ENCODE measurements at places on chromosomes 16 and 17.

- no peak for DNase-seq
Measured at GRCh38 chr17:45038728-45039634, 12.5 kb downstream of the DCAKD start.

DNA sequence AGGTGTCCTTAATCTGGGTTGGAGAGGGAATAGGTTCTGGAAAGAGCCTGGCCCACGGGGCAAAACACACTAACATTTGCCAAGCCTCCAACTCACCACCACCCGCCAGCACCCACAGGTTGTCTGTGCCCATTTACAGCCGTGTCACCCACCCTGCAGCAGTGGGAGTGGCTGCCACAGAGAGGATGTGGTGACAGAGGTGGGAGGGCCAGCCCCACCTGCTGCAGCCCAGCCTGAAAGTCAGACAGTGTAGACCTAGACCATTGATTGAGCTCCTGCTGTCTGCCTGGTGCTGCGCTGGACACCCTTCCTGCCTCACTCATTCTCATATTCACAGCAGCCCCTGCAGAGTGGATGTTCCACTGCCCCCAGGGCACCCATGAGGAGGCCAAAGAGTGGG lies 44.7 kb downstream of the IL21R start:
- peak; percentile 30 for DNase-seq

DNA sequence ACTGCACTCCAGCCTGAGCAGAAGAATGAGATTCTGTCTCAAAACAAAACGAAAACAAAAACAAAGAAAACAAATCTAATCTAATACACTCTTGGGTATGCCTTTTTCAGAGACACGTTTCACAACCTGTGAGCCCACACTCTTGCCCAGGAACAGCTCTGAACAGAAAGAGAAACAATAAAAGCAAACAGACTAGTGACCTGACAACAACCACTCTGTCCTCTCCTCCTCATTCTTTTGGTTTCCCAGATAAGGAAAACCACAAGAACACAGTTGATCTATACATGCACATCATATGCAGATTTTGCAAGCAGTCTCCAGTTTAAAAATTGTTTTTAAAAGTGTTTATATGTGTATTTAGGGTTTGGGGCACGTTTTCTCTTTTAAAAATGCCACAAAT lies 1.3 kb downstream of the MKS1 start:
- DNase-seq, result no peak

- no peak for DNase-seq
Measured at GRCh38 chr17:72419866-72420774, 299.3 kb downstream of the SOX9 start.

GRCh38 chr17:61128661-61129115 lies 271.0 kb upstream of the TBX2 start:
- no peak for DNase-seq

GRCh38 chr17:64009571-64010402 lies 10.6 kb downstream of the ICAM2 start:
- no peak for DNase-seq

GRCh38 chr16:3158510-3159314 lies 23.9 kb downstream of the ZNF213 start:
- DNase-seq, result peak; percentile 69

DNA sequence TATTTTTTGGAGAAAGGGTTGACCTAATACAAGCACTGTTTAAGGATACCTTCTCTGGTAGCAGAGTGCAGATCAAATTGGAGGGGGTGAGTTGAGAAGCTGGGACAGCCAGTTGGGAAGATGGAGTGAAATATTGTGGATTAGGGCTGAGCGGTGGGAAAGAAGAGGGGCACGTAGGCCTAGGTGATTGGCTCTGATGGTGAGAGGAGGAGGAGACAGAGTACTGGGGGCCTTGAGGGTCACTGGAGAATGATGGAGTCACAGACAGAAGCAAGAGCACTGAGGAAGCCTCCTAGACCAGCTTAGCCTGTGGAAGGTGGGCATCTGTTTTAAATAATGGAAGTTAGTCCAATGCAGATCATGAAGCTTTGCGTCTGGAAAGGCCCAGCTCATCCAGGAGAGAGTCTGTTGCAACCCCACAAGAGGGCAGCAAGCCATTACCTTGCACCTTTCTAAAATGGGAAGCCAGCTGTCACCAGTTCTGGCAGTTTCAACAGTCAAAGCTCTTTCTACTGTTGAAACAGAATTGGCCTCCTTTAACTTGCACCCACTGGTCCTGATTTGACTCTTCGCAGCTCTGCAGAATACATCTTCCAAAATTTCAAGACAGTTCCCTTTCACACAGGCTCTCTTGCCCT lies 11.8 kb downstream of the SLC9A5 start:
- no peak for DNase-seq

DNA sequence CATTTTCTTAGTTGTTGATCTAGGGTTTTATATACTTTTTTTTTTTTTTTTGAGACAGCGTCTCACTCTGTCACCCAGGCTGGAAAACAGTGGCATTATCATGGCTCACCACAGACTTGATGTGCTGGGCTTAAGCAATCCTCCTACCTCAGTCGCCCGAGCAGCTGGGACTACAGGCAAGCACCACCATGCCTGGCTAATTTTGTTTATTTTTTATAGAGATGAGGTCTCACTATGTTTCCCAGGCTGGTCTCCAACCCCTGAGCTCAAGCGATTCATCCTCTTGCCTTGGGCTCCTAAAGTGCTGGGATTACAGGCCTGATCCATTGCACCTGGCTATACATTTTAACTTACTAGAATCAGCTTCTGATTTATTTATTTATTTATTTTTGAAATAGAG lies 34.2 kb upstream of the ATP2A3 start:
- no peak for DNase-seq

DNA sequence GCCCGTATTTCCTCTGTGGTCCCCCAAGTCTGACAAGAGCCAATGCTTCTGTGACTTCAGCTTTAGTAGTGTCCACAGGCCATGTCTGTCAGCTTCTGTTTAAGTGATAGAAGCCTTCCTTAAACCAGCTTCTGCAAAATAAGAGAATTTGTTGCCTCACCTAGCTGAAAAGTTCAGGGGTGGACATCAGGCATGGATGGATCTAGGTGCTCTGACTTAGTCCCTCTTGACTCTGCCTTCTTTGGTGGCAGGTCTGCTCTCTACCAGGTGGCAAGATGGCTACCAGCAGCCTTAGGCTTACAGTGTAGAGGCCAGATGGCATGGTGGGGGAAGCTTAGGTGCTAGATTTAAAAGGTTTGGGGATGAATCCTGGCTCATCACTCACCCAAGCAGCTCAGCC lies 33.7 kb downstream of the KATNIP start:
- no peak for DNase-seq

DNA sequence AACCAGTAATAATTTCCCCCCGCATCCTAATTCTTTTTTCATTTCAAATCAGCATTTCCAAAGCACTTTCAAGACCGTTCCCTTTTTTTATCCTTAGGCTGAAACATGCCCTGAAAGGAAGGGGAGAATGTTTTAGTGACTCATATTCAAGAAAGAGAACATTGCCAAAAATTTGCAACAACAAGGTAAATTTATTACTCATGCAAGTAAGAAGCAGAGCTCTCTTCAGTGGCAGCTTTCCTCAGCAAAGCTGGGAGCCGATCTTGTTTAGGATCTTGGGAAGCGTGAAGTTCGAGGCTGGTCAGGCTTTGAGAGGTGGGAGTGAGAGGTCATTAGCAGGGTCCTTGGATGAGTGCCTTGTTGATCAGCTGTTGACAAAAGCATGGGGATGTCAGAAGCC lies 129.5 kb downstream of the PRKCA start:
- DNase-seq, result no peak

DNA sequence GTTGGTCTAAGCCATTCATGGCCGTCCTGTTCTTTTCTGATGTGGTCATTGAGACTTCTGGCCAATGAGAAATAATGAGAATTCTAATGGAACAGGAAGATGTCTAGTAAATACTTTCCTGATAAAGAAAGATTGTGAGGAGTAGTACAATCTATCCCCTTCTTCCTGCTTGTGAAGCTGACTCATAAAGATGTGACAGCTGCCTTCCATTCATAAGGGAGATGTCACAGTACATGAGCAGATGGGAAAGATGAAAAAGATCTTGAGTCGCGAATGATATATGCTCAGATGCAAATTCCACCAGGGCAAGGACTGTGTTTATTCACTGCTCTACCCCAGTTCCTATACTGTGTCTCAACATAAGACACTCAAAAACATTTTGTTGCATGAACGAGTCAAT lies 111.7 kb upstream of the FOXF1 start:
- DNase-seq, result no peak

DNA sequence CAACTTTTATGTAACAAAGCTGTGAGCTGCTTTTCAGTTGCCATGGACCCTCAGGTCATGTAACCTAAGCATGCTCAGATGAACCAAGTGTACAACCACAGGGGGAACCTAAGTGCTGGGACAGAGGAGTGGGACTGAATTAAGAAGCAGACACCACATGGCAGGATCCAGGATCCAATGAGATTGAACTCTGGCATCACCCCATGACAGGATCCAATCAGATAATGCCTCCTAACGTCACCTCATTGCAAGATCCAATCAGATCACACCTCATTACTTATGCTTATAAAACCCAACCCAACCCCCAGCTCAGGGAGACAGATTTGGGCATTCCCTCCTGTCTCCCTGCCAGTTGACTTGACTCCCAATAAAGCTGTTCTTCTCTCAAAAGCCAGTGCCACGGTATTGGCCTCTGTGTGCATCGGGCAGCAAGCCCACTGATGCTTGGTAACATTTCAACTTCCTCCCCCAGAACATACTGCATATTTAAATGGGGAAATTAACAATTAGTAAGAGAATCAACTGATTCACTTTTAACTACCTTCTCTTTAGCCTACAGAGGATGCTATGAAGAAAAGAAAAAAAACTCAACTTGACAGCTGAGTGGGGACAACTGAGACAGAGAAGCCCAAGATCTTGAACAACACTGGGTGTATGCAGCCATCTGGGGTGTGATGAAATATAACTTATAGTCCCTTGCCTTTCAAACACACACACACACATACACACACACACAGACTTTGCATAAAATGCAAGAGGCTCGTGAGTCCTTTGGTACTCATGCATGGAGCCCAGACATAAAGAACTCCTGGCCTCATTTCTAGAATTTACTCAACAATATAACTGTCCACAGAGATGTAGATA lies 148.4 kb downstream of the SLC39A11 start:
- no peak for DNase-seq

- no peak for DNase-seq
Measured at GRCh38 chr17:34368196-34368945, 5.3 kb upstream of the CCL1 start.

- no peak for DNase-seq
Measured at GRCh38 chr17:75096082-75096625, 8.4 kb downstream of the SLC16A5 start.

DNA sequence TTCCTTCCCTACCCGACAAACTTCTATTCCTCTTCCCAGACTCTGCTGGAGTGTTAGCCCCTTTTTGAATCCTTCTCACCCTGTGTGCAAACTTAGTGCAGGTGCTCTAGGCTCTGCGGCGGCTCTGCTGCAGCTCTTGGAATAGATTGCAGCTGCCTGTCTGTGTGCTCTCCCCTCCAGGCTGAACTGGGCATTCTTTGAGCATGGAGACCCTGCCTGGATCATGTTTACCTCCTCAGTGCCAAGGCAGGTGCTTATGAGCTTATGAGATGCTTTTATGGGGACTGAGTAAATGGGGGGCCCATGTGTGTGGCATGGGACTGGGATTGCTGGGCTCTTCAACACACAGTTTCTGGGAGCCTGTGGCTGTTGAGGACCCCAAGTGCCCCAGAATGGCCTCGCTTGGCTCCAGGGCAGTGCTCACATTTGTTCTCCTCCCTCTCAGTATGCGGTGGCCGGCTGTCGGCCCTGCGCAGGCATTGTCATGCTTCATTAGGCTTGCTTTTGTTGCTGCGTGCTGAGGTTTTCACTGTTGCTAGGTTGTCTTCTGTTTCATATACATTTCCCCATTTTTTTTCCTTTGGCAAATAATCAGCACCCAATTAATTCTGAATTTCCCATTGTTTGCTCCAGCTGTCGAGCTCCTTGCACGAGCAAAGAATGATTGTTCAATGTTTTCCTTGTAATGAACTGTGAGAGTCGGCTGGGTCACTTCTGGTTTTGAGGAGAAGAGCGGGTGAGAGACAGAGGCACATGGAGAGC lies 185.5 kb upstream of the NLRP1 start:
- DNase-seq, result no peak

- DNase-seq, result peak; percentile 9
Measured at GRCh38 chr16:495127-495748, 32.3 kb upstream of the CAPN15 start.

DNA sequence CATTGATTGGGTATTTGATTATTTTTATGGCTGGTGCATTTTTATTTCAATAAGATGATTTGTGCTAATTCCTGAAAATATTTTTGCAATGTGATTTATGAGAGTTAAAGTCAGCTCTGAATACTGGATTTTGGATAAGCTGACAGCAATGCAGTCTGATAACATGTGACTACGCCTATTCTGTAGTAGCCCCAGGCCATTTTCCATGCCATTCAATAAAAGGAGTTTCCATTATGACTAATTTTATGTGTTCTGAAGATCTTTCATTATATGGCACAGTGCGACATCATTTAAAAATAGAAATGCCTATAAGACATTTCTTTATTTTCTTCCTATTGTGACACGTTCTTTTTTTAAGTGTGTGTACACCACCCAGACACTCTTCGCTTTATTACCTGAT lies 46.3 kb downstream of the KCNJ2 start:
- no peak for DNase-seq

GRCh38 chr17:5031365-5032082 lies 3.7 kb downstream of the SLC52A1 start:
- peak; percentile 74 for DNase-seq

Data from stimulated activated CD4-positive, alpha-beta T cell treated with anti-CD3 and anti-CD28 coated beads, TNF-alpha, amount 100 ng/mL, for 24 hours (primary cell).